ENCODE measurements at places on chromosomes 13 and 19.

- no peak for DNase-seq
Measured at GRCh38 chr19:18453269-18454024, 15.5 kb upstream of the ISYNA1 start.

DNA sequence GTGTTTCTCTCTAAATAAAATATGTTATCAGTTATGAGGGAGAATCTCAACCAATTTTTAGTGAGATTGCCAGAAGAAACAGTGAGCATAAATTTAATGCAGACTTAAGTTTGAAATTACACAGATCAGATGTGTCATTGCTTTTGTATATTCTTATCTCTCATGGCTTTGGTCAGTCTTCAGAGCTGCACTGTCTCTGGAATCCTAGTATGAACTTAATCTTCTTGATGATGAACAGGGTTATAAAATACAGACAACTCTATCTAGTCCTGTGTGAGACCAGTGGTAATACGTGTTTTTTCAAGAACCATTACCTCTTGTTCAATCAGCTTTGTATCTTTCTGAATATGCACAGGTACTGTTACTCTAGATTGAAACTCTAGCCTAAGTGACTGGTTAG is 528.0 kb downstream of the DACH1 start:
- DNase-seq = no peak

GRCh38 chr13:20001366-20002190 is 43.1 kb downstream of the ZMYM2 start:
- no peak for DNase-seq

DNA sequence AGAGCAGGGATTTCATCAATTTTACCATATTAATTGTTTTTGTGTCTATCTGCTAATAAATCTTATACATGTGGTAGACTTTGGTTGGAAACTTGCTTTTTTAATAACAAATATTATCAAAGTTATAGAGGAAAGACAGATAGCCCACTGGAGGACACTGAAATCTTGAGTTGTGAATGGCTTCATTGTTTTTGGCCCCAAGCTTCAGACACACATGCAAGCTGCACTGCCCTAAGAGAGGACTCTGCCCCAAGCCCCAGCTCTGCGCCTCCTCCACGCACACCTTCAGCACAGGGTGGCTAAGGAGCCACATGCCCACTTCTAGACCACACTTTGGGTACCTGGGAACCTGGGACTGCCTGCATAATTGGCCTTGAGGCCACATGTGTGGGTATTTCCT is 35.2 kb downstream of the RCBTB2 start:
- no peak for DNase-seq

DNA sequence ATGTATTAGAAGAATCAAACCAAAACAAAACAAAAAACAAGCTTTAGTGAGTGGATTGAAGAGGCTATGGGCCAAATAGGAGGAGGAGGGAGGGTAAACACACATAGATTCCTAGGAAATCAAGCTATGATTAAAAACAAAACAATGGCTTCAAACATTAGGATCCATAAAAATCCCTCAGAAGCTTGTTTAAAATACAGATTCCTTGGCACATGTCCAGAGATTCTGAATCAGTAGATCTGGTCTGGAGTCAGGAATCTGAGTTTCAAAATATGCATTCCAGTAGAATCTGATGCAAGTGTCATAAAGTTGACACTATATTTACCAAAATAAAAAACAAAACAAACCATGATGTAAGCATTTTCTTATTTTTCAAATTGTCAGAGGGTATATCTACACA is 692.8 kb upstream of the SGCG start:
- no peak for DNase-seq

DNA sequence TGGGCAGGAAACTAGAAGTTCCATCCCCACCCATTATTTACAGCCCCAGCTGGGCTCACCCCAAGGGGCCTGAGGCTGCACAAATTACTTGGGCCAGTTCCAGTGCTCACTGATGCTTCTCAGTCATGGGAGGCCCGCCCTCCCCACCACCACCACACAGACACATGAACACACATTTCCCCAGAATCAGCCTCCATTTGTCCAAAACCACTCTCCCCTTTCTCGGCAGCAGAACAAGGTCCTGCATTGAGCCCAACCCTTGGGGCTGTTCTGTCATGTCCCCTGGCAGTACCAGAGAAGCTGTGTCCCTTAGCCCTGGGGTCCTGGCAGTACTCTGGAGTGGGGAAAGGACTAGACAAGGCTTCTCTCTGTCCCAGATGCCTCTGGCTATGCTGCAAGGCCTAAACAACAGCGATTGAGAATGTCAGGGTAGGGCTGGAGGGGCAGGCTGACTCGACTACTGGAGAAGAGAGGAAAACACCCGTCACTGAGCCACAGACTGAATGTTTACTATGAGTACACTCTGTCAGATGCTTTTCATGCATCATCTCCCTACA is 21.8 kb downstream of the SAMD4B start:
- DNase-seq = peak; percentile 61

- DNase-seq = no peak
Measured at GRCh38 chr19:39679791-39680168, 24.1 kb downstream of the LGALS16 start.

All from fibroblast of skin of left quadriceps (primary cell).